Stimulated activated memory B cell treated with anti-CD40 and anti-IgM and Interleukin-4, amounts not matched to agents 10 μg/mL and 1 μg/mL and 100 μg/mL, for 72 hours (primary cell): ENCODE measurements at places on chromosomes 7 and 10.

GRCh38 chr10:792792-793100 is 103.3 kb upstream of the DIP2C start:
- no peak for ATAC-seq

DNA sequence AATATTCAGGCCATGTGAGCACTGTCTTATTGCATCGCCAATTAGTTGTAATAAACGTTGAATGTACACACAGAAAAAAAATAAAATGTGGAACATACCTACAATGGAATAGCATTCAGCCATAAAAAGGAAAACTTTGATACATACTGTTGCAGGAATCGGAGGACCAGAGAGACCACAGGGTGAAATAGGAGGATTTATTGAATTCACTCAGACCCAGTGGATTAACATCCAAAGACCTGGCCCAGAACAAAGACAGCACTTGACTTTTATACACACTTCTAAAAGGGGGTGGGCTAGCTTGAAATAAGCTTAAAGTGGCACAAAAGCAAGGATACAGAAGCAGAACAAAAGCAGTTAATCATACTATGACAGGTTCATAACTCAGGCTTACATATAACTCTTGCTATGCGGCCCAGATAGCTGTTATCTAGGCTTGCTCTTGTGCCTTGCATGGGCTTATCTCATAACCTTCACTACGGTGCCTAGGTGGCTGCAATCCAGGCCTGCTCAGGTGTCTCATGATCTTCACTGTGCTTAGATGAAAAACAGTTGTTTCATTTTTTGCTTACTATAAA is 292.2 kb upstream of the TAC1 start:
- ATAC-seq, result no peak

GRCh38 chr10:129851941-129852640 is 112.0 kb downstream of the EBF3 start:
- ATAC-seq, result no peak

DNA sequence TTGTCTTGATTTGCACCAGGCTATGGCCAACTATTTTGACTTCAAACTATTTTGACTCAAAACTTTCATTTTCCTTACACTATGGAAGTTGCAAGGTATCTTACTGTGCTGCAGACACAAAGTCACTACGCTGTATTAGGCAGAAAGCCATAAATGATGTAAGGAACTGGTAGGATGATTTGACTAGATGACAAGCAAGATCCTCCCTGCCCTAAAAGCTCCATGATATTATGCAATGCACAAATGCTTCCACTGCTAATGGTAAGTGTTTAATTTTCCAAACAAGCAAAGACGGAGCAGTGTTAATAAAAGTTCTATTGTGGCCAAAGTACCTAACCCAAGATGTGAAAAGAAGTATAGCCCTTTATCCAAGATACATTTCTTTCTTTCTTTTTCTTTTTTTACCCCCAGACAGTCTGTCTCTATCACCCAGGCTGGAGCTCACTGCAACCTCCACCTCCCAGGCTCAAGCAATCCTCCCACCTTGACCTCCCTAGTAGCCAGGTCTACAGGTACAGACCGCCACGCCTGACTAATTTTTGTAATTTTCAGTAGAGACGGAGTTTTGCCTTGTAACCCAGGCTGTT is 98.2 kb downstream of the ANK3 start:
- ATAC-seq, result no peak

DNA sequence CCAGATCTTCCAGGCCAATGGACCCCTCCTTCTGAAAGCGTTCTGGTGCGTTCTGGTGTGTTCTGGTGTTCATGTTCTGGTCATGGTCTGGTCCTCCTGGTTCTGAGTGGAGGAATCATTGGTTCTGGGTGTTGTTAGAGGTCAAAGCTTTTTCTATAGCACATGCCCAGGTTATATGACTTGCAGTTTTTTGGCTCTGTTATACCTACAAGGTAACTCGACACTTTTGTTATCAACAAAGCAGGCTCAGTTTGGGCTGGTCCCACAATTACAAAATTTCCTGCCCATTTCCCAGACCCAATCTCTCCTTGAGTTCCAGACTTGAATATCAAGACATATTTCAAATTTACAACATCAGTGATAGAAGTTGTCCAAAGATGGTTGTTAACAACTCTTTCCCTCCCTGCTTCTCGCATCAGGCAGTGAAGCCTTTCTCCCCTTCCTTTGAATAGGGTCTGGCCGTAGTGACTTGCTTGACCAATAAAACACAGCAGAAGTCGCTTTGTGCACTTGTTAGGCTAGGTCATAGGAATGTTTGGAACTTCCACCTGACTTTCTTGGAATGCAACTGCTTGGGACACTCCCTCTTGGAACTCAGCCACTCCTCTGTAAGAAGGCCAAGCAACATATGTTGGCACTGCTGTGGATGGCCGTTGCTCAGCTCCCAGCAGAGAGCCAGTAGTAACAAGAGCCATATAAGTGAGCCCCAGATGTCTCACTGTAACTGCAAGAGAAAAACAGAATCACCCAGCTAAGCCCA is 83.1 kb upstream of the STEAP1B start:
- no peak for ATAC-seq

DNA sequence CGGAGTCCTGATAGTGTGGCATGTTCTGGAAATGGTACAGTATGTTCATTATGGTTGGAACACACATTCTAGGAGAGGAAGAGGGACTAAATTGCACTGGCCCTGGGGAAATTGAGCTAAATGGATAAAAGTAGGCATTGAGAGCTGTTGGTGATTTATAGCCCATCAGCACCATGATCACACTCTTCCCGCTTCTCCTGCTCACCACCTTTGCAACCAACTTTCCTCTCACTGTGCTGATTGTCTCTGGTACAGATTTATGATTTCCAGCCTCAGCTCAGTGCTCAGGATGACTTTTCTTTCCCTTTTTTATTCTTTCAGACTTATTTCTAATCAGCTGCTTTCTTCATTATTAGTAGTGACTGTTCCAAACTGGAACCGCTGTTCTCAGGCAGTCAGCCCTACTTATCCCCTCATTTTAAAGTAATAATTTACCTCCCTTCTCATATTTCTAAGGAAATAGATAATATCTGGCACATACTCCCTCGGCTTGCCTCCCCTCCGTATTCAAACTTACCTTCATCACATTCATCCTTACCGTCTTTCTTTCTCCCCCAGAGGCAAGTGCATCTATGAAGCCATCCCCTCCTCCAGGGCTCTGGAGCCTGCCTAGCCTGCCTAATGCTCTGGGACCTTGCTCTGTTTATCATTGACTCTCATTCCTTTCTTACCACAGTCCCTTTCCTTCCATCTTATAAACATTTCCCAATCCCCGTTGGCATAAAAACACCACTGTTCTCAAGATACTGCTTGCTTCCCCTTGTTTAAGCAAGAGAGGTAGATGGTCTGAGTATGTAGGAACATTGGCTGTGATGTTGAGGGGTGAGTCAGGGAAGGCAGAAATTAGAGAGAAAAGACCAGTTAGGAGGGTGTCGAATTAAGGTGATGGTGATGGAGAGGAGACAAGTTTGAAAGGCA is 51.6 kb upstream of the RPA3 start:
- ATAC-seq, result no peak

DNA sequence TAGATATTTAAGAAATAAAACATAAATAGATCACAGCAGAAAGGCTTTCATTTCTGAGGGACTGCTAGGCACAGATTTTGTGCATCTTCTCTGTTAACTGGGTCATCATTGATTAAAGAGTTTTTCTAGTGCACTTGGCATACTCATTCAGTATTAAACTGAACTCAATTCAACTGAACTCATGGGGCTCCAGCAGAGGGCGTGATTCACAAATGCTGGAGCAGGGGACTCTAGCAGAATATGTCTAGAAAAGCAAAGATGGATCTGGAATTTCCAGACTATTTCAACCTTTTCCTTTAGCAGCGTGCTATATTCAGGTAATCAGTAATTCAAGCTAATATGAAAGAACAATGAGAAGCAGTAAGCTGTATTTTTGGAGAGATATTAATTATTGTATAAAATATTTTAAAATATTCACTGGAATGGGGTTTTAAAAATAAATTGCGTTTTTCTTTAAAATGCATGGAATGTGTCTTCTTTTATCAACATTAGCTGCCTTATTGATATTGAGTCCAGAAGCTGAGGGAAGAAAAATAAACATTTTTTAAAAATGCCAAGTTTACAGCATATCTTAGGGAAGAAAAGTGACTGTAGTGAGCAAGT is 296.8 kb upstream of the CACNA2D1 start:
- ATAC-seq, result no peak

DNA sequence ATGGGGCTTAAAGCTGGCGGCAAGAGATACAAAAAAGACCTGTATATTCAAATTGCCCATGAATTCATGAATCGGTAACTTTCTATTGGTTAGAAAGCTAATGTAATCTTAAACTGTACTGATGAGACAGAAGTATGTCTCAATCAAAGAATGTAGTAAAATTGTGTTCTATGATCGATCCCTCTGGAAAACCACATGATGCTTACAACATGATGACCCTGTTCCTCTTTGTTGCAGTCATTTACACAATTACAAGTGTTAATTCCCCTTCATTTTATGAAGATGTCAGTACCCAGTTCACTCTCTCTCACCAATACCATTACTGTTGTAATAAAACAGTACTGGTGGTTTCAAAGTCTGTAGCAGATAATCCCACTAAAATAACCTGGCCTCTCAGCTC is 10.1 kb downstream of the KIF5B start:
- no peak for ATAC-seq

- ATAC-seq, result no peak
Observed at GRCh38 chr7:129512192-129512591, 9.9 kb downstream of the SMKR1 start.

DNA sequence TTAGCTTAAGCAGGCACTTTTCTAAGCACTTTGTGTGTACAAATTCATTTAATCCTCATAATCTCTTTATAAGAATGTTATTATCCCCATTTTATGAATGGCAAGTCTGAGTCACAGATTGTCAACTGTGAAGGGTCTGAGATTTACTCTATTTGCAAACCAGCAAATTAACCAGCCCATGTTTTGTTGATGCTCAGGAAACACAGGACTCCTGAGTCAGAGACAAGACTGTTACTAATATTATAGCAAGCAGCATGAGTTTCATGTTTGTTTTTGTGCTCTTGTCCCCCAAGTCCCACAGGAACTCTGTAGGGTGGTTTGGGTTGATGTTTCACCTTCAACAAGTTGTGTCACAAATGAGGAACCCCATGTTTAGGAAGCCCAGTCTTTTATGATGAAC is 182.0 kb upstream of the PPP1R3A start:
- ATAC-seq, result no peak

GRCh38 chr7:81264116-81264515 is 345.3 kb upstream of the SEMA3C start:
- ATAC-seq, result no peak

DNA sequence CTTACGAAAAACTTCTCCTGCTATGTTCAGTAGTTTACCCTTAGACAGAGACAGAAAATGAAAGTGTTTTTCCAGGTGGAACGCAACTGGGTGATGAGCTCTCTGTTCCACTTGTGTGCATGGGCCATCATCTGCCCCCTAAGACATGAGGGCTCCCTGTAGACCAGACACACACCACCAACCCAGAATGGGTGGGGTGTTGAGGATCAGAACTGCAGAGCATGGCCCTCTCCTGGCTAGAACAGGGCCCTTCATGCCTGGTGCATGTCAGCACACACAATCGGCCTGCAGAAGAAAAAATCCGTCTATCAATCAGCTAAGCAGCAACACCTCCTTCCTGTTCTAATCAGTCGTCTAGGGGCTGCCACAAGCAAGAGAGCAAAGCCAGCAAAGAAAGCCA is 186.2 kb upstream of the INHBA start:
- ATAC-seq, result peak; percentile 74

- ATAC-seq, result no peak
Observed at GRCh38 chr7:25617673-25618072, 389.4 kb upstream of the NPVF start.

GRCh38 chr10:124648738-124649137 is 95.4 kb downstream of the FAM53B start:
- no peak for ATAC-seq

DNA sequence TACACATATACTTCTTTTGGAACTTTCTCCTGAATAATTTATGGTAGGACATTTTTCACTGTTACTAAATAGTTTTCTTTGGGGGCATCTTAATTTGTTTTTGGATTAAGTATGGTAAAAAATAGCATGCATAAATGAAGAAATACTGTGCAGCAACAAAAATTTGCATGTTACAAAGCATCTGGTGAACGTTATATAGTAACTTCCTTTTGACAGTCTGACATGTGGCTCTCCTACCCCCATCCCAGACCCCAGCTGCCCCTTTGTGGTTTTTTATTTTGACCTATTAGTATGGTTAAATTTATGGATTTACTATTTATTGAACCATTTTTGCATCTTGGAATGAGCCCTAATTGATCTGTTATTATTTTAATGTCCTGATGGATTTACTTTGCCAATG is 9.9 kb downstream of the TASOR2 start:
- no peak for ATAC-seq

DNA sequence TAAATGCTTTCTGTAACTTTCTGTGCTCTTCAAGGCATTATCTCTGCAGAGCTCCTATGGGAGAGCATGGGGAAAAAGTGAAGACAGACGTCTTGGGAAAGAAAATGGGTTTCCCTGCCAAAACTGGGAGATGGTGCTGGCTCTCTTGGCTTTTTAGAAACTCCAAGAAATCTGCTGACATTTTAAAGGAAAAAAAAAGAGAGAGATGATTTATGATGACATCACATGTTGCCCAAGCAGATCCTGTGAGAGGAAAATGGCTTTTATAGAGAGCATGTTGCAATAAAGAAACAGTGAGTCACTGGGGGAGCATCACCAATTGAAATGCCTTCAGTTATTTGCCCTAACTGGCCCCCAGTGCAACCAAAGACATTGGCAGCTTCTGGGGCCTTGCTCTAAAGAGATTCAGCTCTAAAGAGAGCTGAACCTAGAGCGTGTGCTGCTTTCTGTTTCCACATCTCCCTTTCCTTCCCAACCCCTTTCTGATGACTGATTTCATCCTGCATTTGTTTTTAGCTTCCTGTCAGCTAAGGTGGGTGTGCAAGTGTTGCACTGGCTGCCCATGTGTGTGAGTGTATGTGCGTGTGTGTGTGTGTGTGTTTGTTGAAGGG is 37.7 kb downstream of the LRMDA start:
- no peak for ATAC-seq

- ATAC-seq, result no peak
Observed at GRCh38 chr10:28535846-28536245, 2.9 kb downstream of the WAC start.

DNA sequence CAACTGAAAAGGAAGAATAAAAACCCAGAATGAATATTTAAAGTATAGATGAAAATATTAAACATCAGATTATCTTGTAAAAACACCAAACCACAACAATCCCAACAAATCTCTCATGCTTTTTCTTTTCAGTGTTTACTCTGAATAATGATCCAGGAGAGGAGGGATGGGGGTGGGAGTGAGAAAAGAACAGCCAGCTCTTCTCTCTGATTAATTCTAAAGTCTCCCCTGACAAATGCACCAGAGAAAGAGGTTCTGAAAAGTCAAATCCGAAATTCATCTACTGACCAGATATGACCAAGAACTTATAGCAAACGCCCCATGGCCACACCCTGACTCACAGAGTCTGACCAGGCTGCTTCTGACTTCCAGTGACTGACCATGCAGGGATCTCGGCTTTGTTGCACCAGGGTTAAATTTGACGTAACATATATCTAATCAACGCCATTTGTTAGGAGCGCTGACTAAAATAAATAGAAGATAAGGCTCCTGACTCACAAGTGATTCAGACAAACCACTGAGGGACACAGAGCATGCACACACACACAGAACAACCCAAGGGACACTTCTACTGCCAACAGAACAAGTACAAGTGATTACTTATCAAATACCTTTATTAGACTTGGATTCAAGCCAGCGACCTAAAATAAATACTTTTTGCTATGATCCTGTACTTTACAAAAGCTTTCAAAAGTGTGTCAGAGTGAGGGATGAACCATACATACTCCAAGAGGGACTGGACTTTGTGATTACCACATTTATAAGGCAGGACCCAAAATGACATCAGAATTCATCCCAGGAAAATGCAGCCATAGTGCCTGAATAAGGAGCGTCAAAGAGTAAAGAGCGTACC is 9.3 kb upstream of the SPOCK2 start:
- ATAC-seq, result no peak
